ENCODE measurements at places on chromosomes 3 and 15.

- no peak for DNase-seq
Observed at GRCh38 chr3:171393032-171393744, 67.0 kb downstream of the TNIK start.

- DNase-seq: no peak
Observed at GRCh38 chr3:194836661-194837060, 151.0 kb downstream of the FAM43A start.

DNA sequence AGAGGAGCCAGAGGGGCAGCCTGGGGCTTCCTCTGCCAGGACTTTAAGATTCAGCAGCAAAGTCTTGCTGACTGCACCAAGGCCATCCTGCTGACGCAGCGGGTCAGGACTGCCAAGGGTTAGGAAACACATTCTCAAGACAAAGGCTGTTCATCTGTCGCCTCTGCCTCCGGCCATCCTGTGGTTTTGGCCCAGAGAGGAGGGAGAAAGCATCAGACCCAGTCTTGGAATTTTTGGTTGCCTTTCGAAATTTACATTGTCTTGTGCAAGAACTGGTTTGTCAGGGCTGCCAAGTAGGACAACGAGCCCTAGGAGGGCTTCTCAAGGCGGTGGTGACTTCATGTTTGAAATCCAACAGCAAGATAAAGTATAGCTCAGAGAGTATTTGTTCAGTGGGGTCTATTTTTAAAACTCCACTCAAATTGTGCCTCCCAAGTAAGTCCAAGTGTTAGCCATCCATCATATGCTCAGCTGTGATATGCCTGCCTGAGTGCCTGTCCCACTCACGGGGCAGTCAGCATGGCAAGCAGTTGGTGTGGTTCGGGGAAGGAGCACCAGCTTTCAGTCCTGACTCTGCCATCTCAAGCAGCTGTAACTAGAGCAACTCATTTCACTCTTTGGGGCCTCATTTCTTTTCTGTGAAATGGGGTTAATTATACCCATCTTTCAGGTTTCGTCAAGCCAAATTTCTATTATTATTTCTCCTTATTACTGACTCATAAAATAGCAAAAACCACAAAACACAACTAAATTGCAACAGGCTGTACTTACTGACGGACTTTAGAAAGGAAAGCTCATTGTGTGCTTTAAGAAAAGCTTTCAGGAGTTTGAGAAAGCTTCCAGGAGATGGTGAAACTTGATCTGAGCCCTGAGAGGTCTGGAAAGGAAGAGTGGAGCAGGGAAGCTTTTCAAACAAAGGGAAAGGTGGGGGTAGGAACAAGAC, 42.4 kb upstream of the RHO start:
- no peak for DNase-seq

DNA sequence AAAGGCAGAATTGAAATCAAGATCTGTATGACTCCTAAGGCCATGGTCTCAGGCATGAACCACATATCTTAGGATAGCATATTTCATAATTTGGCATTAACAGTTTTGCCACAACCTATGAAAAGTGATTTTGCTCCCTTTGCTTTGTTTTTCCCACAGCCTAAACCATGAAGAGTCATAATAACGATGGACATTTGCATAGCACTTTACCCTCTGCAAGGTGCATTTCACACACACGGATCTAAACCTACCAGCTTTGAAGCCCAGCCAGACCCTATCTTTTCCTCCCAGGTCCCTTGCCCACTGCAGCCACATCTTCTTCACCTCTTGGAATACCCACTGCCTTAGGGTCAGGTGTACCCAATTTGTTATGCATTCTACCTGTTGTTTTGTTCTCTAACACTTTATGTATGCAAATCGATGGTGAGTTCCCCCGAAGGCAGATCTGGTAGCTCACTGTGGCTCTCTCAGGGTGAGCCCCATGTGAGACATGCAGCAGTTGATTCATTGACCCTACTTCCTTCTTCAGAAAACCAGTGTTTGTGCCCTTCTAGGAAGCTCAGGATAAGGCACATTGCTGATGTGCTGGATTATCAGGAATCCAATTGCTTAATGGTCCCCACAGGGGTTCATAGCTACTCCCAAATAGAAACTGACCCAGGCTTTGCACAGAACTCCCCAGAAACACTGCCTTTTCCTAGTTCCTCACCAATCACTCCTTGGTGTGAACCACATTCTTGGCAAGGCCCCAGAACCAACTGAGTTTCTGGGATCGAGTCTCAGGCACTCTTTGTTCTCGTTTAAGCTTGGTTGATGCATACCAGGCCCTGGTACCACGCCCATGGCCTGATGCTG, 8.7 kb downstream of the ARHGAP31 start:
- DNase-seq: no peak

- no peak for DNase-seq
Observed at GRCh38 chr3:68239542-68239941, 585.1 kb upstream of the SUCLG2 start.

GRCh38 chr15:90648137-90649070, 68.7 kb upstream of the BLM start:
- peak; percentile 74 for DNase-seq

GRCh38 chr3:69305011-69305410, 80.9 kb downstream of the FRMD4B start:
- no peak for DNase-seq

DNA sequence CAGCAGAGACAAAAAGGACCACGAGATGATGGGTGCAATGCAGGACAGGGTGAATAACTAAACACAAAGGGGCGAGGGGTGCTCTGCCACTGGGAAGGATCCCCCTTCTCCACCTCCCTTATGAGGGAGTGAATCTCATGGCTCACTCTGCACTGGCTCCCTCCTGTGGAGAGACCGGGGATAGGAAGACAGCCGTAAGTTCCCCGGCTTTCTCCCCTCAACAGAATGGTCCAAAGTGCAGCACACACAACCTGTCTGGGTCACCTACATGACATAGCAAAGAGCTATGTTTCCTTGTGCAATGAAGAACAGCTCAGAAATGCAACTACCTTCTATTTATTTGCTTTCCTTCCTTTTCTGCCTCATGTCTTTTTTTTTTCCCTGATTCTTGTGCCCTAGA, 7.8 kb upstream of the ACSBG1 start:
- DNase-seq: no peak

DNA sequence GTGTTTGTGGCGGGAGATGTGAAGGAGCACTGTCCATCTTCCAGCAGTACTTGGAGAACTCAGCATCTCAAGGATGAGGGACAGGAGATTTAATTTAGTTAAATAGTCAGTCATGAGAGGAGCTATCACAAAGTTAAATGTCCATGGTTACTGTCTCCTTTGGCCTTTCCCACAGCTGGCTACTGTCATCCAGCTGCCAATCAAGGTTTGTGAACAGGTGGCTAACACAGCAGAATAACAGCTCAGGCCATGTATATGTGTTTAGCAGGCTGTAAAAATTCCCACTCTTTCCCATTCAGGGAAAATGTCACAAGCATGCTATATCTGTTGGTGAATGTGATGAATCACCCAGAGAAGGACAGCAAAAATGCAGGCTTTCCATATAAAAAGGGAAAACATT, 120.5 kb downstream of the TMEM108 start:
- no peak for DNase-seq

- no peak for DNase-seq
Observed at GRCh38 chr15:86634992-86635638, 555.4 kb downstream of the AGBL1 start.

DNA sequence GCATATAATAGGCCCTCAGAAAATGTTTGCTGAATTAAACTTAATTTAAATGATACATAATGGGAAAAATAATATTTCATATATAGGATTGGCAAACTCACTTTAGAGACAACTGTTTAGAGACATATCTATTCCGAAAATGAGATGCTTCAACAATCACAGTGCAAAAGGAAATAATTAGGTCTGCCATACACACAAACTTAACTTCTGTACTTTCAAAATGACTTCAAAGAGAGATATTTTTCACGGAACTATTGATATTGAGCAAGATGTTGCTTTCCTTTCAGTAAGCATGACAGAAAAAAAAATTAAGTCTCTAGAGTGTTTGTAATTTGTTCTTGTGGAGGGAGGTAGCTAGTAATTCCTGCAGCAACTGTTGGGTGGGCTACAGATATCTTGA, 769.5 kb downstream of the TUSC7 start:
- no peak for DNase-seq

DNA sequence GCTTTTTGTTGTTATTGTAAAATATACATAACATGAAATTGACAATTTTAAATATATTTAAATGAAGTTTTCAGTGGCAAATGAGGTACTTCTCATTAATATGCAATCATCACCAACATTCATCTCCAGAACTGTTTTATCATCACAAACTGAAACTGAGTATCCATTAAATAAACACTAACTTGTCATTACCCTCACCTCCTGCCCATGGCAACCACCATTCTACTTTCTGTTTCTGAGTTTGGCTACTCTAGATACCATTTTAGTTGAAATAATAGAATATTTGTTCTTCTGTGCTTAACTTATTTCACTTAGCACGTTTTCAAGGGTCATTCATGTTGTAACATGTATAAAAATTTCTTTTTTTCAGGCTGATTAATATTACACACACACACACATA, 834.3 kb downstream of the PLOD2 start:
- DNase-seq: no peak

DNA sequence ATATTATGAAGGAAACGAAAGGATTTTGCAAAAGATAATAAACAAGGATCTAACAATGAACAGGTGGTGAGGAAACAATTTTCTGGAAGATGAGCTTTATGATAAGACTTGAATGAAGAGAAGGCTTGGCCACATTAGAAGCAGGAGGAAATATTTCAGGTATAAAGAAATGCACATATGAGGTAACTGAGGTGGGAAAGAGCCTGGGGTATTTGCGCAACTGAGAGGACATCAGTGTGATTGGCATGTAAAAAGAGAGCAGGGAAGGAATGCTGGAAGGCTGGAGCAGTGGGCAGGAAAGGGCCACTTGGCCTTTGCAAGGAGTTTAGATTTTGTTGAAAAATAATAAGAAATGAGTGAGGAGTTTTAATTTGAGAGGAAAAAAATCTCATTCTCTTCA, 414.4 kb upstream of the TMCO5A start:
- no peak for DNase-seq

DNA sequence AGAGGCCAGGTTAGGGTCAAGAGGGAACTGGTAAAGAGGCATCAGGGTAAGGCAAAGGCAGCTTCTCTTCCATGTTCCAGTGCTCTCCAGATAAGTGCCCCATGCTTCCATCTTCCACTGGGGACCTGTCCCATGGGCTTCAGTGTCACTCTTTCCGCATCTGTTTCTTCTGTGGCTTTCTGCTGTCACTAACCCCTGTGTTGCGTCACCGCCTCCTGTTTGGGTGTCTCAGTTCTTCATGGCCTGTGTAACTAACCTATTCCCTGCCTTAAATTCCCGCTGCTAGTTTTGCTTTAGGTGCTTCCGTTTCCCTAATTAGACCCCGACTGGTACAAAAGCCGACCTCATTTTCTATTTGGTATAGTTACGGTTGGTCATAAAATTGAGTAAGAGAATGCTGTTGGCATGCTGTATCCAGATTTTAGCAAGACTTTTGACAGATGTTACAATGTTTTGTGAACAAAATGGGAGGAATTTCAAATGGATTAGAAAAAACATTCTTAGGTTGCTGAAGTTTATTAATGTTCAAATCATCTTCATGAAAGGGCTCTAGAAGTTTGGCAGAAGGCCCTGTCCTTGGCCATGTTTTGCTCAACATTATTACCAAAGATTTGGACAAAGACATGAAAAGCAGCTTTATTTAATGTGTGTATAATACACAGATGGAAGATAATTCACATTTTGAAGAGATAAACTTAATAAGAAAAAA, 245.3 kb downstream of the BBX start:
- DNase-seq: no peak

DNA sequence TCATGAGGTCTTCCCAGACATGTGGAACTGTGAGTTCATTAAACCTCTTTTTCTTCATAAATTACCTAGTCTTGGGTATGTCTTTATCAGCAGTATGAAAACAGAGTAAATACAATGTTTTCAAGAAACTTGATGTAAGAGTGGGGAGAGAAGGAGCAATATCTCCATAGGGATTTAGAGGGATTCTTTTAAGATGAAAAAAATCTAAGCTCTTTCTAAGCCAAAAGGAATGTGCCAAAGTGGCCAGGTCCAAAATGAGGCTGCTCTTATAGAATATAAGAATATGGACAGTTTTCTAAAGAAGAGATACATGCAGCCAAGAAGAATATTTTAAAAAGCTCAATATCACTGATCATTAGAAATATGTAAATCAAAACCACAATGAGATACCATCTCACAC, 23.9 kb upstream of the RYK start:
- DNase-seq: no peak

GRCh38 chr15:40175160-40175559, 14.3 kb downstream of the BUB1B start:
- no peak for DNase-seq

GRCh38 chr15:74873756-74874424, 725 bp upstream of the SCAMP2 start:
- DNase-seq: no peak

DNA sequence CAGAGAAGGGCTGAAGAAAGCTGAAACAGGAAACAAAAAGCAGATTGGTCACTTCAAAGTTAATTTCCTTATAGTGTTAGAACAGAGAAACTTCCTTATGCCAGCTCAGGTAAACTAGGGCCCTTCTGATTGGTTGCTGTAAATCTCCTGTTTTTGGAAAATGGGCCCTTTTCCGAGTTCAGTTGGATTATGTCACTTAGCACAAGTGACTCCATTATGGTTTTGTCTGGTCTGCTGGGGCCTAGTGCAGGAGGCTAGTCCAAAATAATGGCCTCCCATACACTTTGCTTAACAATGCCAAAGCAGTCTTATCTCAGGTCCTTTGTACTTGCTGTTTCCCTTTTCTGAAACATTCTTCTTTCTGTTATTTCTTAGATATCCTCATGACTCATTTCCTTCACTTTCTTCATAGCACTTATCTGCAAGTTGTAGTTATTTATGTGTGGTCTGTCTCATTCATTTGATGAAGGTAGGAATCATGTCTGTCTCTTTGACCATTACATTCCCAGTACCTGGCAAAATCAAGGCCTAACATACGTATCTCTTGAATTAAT, 7.7 kb upstream of the DCP1A start:
- no peak for DNase-seq

GRCh38 chr3:4712109-4712508, 219.0 kb downstream of the ITPR1 start:
- DNase-seq: no peak

GRCh38 chr15:63436872-63437375, 55.3 kb upstream of the CA12 start:
- peak; percentile 70 for DNase-seq

- peak; percentile 32 for DNase-seq
Observed at GRCh38 chr3:33717616-33717865, 513 bp downstream of the CLASP2 start.

GRCh38 chr15:60235951-60236710, 161.7 kb downstream of the ANXA2 start:
- DNase-seq: no peak

GRCh38 chr15:45550436-45550835, 27.9 kb upstream of the SLC30A4 start:
- no peak for DNase-seq

- DNase-seq: no peak
Observed at GRCh38 chr3:46922871-46923558, 45.5 kb downstream of the PTH1R start.

All from dorsolateral prefrontal cortex (tissue), 122 donors.